ENCODE measurements at places on chromosomes 1 and 21.

DNA sequence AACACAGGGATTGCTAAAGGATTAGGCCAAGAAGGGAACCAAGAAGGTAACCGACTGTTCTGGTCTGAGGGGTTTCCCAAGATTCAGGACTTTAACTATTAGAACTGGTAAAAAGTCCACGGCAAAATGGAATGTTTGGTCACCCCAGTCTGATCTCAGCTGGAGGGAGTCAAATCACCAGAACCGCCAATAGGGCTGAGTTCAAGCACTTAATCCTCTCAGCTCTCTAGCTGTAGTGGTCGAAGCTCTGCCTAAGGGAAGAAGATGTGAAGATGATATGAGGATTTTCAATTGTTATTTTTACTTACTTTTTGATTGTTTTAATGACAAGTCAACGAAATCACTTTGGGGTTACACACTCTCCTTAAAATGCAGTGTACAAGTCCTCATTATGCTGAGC lies 29.1 kb downstream of the F5 start:
- no peak for DNase-seq

GRCh38 chr1:160717306-160717705 lies 5.7 kb upstream of the CD48 start:
- no peak for DNase-seq

DNA sequence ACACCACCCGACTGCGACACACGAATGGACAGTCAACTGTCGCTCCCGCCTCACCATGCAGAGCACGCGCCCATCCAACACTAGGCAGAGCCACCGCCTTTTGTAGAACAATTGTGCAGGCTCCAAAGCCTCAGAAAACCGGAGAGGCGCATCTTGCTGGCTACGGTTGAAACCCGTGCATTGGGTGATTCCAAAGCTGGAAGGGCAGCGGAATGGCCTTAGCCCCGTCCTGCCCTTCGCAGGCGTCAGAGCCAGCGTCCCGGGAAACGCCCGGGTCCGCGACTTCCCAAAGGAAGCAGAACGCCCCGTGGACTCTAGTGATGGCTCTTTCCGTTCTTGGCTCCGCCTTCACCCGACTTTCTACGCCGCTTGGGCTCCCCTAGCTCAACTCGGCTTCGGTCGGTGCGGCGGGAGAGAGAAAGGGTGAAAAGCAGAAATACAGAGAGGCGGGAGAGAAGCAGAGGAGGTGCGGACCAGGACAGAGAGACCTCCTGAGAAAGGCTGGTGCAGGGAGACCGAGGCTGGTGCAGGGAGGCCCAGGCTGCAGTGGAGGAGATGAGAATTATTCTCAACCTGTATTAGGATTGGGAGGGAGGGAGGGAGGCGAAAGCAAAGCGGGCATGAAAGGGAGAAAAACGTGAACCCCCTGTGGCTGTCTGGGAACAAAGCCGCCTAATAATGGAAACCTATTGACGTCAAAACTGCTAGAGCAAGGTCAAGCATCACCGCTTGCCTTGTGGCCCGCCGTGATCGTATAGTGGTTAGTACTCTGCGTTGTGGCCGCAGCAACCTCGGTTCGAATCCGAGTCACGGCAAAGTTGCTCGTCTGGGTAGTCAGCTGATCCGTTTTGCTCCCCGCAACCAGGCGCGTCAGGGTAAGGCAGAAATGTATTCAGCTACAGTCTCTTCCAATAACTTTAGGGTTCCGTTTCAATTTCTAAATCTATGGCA lies 99.5 kb downstream of the PRKAB2 start:
- no peak for DNase-seq

DNA sequence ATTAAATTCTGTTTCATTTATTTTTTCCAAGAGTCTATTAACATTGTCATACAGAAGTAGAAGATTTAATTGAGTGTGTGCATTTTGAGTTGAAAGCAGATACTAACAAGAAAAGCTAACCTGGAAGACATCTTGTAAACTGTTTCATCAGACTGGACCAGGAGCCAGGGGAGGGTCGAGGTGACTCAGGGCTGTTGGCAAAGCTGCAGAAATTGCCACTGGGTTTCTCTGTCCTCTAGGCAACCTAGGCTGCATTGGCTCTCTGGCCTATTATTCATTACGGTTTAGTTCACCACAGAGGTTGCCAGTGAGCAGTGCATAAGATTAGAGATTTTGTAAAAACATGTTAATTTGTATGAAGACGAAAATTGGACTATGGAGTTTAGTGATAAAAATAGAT lies 27.5 kb downstream of the ERG start:
- no peak for DNase-seq

DNA sequence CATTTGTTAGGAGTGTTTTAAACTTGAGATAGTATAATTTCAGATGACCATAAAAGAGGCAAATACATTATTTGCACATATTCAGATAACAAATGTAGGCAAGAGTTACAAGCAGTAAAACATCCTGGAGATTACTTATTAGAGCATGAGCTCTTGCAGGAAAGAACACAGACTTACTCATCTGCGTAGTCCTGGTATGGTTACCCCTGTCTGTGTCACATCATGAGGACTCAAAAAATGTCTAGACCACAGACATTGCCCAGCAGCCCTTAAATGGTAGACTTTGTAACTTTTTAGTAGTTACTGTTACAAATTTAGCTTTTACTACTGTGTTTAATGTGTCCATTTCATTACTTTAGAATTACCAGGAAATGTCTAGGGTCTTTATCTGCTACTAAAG lies 12.8 kb downstream of the CACHD1 start:
- DNase-seq = no peak

- no peak for DNase-seq
These were observed 64.5 kb downstream of the NPHP4 start for GRCh38 chr1:5927506-5928370.

DNA sequence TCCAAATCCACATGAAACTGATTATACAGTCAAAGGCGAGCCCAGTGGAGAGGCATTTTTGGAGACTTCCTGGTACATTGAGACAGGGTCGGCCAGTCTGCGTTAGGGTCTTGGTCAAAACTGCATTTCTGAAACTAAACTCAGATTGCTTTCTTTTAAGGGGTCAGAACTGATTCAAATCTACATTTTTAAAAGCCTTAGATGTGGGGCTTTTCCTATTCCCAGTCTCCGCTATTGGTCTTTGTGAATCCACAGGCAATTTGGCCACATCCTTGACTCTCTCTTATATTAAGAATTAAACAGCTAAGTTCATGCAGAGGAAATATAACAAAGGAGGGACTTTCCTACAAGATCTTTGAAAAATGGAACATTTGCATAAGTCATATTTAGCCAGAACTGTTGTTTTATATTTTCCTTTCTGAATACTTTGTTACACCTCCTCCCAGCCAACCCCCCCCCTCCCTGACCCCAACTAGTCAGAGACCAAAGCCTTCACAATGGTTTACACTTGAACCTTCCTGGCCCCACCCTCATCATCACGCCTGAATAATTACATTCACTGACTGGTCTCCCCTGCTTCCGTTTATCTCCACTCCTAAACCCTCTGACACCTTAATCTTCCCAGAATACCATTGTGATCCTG lies 30.9 kb downstream of the SELL start:
- DNase-seq = no peak

DNA sequence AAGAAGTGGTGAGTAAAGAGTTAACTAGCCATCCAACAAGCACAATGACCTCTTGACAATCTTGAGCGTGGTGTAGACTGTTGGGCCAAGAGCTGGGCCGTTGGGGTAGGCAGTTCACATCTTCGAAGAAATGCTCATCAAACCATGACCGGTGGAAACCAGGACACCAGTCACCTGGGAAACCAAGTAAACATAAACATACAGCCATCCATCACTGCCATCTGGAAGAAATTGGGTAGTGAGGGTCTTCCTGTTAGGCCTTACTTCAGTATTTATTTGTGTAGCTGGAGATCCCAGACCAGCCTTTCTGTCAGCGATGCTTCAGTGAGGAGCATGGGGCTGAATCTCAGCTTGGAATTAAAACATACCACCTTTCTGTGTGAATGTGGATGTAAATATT lies 108.1 kb upstream of the HAO2 start:
- DNase-seq = no peak

DNA sequence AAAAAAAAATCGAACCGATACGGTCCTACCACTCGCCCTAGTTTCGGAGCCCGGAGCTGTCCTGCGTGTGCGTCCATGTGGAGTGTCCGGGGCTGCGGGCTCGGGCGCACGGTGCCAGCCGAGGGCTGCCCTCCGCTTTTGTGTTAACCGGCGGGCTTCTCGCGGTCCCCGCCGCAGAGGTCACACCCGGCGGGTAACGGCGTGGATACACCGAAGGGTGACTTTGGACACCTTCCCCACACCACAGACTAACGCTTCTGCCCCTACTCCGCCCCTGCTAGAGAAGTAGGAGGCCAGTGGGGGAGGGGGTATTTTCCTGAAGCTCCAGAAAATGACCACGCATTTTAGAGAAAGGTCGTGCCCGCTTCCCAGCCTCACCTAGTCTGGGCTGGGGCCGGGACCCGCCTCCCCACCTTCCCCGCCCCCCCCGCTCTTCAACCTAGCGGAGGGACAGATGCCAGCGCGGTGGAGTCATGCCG lies 609 bp upstream of the ATF3 start:
- no peak for DNase-seq

DNA sequence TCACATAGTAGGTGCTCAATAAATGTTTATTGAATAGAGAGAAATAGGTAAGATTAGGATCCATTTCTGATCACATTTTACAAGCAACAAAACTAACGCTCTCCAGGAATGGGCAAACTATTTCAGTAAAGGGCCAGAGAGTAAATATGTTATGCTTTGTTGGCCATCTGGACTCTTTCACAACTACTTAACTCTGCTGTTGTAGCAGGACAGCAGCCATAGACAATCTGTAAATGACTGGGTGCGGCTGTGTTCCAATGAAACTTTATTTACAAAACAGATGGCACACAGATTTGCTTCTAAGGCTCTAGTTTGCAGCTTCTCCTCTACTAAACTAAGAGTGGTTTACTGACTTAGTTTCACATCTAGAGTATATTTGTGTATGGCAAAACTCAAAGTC lies 83.0 kb upstream of the BACH1 start:
- DNase-seq = no peak

DNA sequence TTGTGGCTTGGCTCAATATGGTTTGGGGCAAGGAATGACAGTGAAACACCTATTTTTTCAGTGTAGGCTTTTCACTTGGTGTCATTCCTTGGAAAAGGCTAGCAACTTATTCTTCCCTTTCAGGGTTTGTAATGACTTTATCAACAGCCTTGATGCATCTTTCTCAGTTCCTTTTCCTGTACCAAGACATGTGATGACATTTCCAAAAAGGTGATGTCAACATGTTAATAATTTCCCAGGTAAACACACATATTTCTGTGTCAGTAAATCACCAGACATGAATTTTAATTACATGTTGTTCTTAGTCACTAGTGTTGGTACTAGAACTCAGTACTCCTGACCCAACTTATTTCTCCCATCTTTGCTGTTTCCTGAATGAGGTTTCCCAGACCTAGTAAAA lies 37.8 kb upstream of the RRP15 start:
- no peak for DNase-seq

GRCh38 chr21:34736116-34736874 lies 67.5 kb downstream of the CLIC6 start:
- DNase-seq = no peak

DNA sequence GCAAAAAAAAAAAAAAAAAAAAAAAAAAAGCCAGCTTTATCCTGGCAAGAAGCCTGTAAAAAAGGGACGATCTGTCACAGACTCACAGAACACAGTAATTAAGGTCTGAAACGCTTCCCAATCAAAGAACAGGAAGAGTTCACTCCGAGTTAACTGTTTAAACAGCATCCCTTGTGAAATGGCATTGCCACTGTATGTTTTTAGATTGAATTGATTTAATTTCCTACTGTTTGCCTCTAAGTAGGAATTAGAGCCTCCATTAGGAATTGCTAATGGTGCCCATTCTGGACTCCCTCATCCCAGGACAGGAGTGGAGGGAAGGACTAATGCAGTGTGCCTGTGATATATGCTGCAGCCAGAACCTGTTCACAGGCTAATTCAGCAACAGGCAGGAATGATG lies 370.8 kb downstream of the RWDD3 start:
- DNase-seq = no peak

- DNase-seq = no peak
These were observed 304.6 kb upstream of the FAM78B start for GRCh38 chr1:166471359-166471758.

GRCh38 chr1:171434717-171435346 lies 50.5 kb upstream of the PRRC2C start:
- no peak for DNase-seq

DNA sequence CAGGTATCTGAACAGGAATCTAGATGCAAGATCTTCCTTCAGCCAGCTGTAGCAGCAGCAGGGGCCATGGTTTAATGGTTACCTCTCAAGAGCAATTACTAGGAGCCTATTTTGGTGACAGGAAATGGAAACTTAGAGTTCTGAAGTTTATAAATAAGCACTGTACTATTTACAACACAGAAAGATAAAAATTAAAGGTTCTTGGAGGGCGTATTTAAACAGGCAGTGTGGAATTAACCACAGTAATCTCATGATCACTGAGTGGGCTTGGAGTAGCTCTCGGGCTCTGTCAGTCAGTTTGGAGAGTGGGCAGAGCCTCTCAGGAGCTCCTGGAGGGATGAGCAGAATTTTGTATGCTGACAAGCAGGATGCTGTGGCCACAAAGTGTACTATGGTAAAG lies 10.2 kb upstream of the FCRL5 start:
- no peak for DNase-seq

DNA sequence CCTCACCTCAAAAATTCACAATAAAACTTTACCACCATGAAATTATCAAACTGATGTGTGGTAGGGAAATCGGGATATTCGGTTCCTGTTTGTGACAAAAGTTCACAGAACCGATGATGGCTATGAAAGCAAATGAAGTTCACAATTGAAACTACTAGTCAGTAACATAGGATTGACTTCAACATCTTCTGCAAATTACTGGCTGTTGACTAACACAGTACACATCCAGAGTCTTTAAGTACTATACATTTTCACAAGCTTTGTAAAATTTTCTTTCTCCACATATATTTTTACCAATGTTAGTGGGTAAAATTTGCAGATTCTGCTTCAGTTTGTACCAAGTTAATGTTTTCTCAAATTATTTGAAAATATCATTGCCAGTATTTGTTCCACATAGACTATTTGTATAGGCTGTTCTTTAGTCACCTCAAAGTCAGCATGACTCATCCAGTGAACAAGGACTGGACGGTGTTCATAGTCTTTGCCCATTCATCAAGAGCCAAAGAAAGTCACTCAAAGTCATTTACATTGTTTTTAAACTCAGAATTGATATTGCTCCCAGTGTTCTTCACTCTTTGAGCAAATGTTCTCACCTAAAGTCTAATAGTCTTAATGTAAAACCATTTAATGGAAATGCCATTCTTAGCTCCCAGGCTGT lies 213.4 kb downstream of the USP25 start:
- DNase-seq = no peak

DNA sequence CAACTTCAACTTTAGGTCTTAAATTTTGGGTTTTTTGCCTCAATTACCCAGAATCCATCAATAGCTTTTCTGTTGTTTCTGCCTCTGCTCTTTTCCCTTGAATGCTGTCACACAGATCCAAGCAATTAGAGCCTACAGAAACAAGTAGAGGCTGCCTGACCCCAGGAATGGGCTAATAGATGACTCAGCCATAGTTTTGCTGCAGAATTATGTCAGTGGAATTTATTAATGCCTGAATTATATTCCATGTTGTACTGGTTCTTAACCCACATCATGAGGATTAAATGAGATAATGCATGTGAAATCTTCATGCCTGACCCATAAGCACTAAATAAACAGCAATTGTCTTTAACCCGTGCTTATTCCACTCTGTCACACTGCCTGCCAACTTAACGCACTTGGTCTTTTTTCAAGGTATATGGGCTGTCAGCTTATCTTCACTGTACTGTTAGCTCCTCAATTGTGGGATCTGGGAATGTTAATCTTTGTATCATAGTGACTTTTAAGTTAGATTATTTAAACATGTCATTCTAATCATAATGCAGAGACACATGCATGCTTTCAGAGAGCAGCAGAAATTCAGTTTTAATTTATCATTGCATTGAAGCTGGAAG lies 213.3 kb downstream of the ROR1 start:
- no peak for DNase-seq

Data from ovary (tissue), 10 donors.